Stimulated activated CD8-positive, alpha-beta memory T cell treated with anti-CD3 and anti-CD28 coated beads, Interleukin-7, amount 100 ng/mL, for 4 hours (primary cell): ENCODE measurements at places on chromosomes 13 and 19.

DNA sequence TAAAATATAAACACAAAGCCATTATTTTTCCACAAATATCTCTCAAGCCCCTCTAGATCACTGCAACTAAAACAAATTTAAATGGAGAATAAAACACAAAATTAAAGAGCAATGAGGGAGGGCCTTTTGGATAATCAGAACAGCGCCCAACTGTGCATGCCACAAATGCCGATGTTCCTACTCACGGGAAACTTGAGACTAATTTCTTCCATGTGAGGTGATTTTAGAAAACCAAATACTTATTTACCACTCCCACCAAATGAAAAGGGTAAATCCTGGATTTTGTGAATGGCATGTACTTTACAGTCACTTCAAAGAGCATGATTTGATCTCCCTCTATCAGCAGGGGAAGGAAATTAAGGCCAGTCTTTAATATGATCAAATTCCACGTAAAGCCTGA is 74.8 kb downstream of the SLC7A1 start:
- no peak for DNase-seq

- DNase-seq = no peak
Observed at GRCh38 chr13:111629016-111629415, 308.6 kb downstream of the TEX29 start.

DNA sequence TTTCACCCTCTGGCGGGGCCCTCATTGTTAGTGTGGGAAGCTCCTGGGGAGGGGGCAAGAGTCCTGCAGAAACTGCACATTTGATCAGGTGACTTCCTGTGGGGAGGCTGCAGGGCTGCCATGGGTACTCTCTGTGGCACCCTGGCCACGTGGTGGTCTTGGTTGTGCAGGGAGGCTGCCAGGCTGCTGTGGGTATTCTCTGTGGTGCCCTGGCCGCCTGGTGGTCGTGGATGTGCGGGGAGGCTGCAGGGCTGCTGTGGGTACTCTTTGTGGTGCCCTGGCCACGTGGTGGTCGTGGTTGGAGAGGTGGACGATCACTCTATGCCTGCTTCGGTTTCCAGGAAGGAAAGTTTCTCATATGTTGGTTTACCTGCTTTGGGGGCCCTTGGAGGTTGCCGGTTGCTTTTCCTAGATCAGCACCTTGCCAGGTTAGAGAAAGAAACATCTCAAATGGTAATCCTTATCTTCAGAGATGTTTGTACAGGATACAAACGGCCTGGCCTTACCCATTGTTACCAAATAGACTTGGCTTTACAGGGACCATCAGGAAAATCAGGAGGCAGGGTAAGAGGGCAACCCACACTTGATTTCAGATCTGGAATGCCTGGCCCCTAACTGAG is 22.9 kb downstream of the TEX29 start:
- DNase-seq = no peak

GRCh38 chr19:7294558-7295212 is 471 bp upstream of the INSR start:
- DNase-seq = no peak

GRCh38 chr13:43880926-43881325 is 1.2 kb downstream of the LACC1 start:
- DNase-seq = no peak

- DNase-seq = no peak
Observed at GRCh38 chr19:11205939-11206570, 8.7 kb upstream of the KANK2 start.

DNA sequence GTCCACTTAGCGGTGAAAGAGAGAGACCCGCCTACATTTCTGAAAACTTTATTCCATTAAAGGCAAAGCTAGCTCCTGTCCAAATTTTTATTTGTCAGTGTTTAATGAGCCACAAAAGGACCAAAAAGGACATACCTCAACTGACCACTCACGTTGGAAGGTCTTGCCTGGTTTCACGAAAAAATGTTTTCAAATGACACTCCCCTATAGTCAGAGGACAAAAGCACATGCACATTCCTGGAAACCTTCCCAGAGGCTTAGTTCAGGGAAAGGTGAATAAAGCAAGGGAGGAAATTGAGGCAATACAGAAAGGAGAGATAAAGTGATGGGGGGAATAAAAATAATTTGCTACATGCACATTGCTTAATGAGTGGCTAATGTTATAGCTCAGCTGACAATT is 55.6 kb downstream of the DOCK9 start:
- no peak for DNase-seq

DNA sequence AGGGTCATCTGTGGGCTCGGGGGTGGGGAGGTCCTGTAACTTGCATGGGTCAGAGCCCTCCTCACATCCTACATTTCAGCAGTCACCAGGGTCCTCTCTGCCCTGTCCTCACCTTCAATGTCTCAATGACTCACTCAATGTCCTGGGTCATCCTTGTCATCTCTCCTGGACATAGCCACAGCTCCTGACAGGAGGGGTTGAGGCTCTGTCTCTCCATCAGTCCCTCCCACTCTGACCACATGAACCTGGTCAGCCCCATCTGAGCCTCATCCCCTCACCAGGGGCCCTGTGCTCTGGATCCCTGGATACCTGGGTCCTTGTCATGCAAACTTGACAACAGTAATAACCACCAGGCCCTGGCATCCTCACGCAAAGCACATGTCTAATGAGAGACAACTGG is 13.4 kb downstream of the CEACAM21 start:
- no peak for DNase-seq

- DNase-seq = no peak
Observed at GRCh38 chr13:52070929-52071523, 46.5 kb downstream of the UTP14C start.

GRCh38 chr13:33050161-33050560 is 33.9 kb downstream of the KL start:
- no peak for DNase-seq

GRCh38 chr13:86813198-86813597 is 858.0 kb upstream of the SLITRK5 start:
- DNase-seq = no peak

GRCh38 chr19:18610245-18610555 is 2.5 kb upstream of the TMEM59L start:
- DNase-seq = no peak

GRCh38 chr13:59447031-59447430 is 716.7 kb downstream of the DIAPH3 start:
- DNase-seq = no peak

- DNase-seq = no peak
Observed at GRCh38 chr19:52935434-52935833, 12.2 kb upstream of the ZNF888 start.

GRCh38 chr19:57362419-57362818 is 932 bp upstream of the TRAPPC2B start:
- DNase-seq = no peak

DNA sequence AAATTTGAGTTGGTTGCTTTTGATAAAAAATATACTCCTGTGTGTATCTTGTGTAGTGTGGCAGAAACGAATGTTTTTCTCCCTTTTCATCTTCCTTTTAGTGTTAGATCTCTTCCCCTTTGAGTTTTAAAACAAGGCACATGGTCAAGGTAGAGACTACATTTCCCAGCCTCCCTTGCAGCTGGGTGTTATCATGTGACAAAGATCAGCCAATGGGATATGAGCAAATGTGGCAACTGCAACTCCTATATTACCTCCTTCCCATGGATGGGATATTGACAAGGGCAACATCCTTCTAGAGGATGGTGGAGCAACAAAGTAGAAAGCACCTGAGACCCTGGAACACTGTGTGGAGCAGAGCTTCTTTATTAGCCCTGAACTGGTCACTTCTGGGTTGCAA is 42.4 kb downstream of the ADGRE3 start:
- no peak for DNase-seq

DNA sequence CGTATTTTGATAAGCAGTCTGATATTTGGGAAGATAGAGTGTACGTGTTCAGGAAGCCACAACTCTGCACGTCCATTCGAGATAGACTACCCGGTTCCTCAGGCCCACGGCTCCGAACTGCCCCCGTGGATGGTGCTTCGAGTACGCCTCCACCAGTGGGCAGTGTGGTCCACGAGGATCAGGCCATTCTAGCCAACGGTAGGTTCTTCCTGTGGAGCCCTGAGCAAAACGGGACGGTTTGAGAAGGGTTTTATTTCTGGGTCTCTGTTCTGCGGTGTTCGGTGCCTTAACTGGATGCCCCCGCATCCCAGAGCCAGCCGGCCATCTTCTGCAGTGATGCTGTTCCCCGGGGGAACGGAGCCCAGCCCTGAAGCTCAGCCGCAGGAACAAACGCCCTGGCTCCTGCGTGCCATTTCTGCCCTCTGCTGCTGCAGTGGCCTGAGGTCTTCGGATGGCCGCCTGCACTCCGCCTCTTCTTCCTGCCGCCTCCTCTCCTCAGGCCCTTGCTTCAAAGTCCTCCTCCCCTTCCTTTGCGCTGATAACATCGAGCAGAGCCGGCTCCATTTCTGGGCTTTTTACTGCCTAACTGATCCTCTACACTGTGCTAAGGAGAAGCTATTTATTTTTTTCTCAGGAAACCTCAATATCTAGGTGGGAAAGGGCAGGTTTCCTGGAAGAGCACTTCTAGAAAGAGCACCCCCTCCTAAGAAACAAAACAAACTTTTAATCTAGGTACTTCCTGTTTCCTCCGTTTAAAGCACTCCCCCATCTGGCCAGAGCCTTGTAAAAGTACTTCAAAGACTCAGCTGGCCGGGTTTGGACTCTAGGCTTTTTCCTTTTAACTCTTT is 36.2 kb upstream of the SLC46A3 start:
- no peak for DNase-seq

- DNase-seq = no peak
Observed at GRCh38 chr19:14954071-14954655, 12.9 kb downstream of the OR7C2 start.
